ENCODE measurements at places on chromosomes 16 and 17.

- no peak for DNase-seq
Measured at GRCh38 chr16:51407921-51408320, 256.9 kb upstream of the SALL1 start.

DNA sequence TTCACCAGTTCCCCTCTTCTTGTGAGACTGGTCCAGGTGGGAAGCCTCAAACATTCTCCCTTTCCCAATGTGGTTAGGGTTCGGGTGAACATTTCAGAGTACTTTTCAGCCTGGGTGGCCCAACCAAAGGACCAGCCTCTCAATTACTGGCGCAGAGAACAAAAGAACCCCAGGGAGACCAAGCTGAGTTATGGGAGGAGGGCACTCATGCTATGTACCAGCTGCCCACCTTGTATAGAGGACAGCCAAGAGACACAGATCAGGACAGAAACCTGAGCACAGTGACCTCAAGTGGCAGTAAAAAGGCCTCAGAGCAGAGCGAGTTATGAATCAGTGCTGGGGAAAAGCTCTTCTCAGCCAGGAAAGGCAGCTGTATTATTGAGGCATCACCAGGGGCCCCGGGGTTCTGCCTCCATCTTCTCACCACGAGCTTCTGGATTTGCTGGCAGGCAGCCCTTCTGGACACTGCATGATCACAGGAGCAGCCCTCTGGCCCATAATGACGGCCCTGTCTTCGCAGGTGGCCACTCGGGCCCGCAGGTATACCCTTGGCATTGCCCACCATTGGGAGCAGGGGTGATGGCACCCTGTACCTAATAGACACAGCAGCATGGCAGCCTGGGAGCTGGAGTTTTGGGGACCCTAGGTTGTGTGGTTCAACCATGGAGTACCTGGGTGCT is 3.8 kb downstream of the G6PC3 start:
- no peak for DNase-seq

- DNase-seq: no peak
Measured at GRCh38 chr17:78679495-78680395, 102.3 kb downstream of the CYTH1 start.

DNA sequence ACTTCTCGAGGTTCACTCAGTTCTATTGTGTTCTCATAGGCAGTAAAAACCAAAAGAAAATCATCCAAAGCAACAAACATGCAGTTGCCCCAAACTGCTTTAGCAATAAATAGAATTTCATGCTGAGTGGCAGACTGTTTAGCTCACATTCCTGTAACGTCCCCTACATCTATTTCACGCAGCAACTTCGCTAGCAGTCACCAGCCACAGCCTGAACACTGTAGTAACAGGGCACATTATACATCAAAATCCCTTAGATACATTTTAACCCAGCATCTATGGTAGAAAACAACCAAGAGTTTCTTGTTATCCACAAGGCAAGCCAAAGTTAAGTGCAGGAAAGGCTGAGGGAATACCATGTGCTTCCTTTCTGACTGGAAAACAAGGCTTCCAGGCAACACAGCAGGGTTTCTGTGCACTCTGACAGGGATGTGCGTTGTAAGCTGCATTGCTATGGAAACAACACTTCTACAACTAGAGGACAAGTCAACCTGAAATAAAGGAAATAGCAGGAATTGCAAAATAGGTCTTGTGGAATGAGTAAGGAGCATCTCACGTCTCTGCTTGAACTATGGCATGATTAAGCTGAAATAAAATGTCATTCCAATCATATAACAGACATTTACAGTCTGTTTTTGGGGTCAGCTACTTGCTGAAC is 55.4 kb downstream of the CFDP1 start:
- peak; percentile 96 for DNase-seq

DNA sequence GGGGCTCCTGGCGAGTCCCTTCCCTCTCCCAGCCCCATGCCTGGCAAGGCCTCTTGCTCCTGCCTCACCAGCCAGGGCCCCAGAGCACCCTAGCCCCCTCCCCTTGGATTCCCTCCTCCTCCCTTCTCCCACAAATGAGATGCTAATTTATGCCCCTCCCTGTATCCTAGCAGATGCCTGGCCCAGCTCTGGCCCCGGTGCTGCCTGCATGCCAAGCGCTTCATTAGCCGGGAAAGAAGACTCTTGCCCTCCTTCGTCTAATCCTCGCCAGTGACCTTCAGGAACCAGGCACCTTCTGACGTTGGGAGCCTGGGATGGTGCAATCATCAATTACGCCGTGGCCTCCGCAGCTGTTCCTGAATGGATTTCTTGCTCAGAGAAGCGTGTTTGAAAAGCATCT is 127.8 kb downstream of the SDK2 start:
- DNase-seq: no peak

- DNase-seq: peak; percentile 21
Measured at GRCh38 chr17:43803758-43804157, 23.5 kb downstream of the CFAP97D1 start.

GRCh38 chr16:74605746-74606520 is 981 bp downstream of the GLG1 start:
- DNase-seq: no peak

DNA sequence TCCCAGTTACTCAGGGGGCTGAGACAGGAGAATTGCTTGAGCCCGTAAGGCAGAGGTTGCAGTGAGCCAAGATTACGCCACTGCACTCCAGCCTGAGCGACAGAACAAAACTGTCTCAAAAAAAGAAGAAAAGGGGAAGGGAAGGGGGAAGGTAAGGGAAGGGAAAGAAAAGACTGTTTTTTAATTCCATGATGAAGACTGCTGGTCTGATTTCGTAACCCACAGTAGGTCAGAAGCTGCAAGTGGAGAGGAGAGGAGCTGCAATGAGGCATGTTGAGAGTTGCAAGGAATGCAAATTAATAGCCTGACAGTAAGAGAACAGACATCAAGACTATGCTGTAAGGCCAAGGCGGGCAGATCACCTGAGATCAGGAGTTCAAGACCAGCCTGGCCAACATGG is 33.3 kb downstream of the HELZ start:
- no peak for DNase-seq

- DNase-seq: no peak
Measured at GRCh38 chr16:65662256-65662655, 540.4 kb upstream of the CDH11 start.

- DNase-seq: no peak
Measured at GRCh38 chr17:81392909-81393654, 2.2 kb upstream of the BAHCC1 start.

DNA sequence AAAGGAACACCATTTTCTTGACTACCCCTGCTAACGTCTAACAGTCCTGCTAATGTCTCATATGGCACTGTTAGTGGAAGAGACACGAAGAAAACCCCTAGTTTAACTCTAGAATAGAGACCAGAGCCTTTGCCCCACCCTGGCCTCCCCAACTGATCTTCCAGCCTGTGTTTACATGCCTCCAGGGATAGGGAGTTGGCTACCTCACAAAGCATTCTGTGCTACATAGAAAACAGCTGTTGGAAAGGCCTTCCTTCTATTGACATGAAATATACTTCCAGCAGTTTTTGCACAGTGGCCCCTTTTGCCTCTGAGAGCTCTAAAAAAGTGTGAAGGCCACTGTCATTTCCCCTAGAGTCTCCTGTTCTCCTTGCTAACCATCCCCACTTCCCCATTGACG is 73.1 kb downstream of the ASIC2 start:
- DNase-seq: no peak

DNA sequence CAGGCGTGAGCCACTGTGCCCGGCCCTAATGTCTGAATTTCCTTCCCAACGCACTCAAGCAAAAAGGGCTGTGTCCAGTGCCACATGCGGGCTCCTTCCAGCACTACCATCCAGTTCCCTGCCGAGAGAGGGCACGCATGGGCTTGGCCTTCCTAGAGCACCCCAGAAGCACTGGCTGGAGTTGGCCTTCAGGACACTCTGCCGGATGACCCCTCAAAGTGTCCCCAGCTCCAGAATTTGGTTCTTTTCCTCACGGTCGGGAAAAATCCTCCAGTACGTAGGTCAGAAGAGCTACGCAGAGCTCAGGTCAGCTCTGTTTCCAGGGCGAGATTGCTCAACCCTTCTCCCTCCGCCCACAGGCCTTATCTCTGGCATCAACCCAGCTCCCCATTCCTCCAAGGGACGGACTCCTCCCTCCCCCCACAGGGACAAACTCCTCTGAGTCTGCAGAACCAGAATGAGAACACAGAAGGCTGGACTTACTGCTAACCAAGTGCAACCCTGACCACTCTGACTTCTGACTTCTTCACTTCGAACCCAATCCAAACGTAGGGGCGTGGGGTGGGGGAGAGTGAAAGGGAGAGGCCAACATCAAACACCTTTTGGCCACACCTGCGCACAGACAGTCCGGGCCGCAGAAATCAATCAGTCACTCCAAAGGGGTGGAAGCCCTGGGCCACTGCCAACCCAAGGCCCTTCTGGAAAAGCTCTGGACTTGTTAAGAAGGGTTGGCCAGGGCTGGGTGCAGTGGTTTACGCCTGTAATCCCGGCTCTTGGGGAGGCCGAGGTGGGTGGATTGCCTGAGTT is 3.6 kb downstream of the CDC42EP4 start:
- DNase-seq: peak; percentile 80

GRCh38 chr16:88387941-88388627 is 5.3 kb downstream of the ZNF469 start:
- peak; percentile 47 for DNase-seq

All from astrocyte (in vitro differentiated cells and primary cell).